ENCODE measurements at places on chromosomes 11 and 22.

- H3K4me1 ChIP-seq = peaks cover 8% of the 10 kb centered on the region
- no peak overlapping the region for H3K4me3 ChIP-seq
- DNase-seq = no peak
- no peak overlapping the region for H3K27ac ChIP-seq
Measured at GRCh38 chr22:26648011-26648497, 9.3 kb upstream of the MIAT start.

DNA sequence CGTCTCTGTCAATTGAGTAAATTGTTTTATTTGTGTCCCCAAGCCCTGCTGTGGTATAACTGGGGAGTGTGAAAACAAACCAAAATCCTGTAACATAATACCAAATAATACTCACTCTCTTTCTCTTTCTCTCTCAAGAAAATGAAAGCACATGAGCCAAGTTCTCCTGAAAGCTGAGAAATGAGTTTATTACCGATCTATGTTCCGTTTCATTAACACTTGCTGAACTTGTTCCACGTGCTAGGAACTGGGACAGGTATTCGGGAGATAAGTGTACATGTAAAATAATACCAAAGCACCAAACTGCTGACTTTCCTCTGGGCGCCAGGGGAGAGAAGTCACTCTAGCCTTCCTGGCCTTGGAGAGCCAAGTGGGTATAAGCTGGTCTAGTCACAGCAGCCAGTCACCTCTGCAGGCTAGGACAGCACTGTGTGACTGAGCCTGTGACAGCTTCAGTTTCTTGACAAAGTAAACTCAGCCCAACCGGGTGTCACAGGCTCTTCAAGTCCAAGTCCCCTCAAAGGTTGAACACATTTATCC lies 23.1 kb downstream of the CD6 start:
- no peak overlapping the region for H3K4me3 ChIP-seq
- no peaks in the 10 kb centered on the region for H3K27me3 ChIP-seq
- no peak overlapping the region for H3K27ac ChIP-seq
- no peaks in the 10 kb centered on the region for H3K36me3 ChIP-seq
- H3K4me1 ChIP-seq = no peaks in the 10 kb centered on the region

DNA sequence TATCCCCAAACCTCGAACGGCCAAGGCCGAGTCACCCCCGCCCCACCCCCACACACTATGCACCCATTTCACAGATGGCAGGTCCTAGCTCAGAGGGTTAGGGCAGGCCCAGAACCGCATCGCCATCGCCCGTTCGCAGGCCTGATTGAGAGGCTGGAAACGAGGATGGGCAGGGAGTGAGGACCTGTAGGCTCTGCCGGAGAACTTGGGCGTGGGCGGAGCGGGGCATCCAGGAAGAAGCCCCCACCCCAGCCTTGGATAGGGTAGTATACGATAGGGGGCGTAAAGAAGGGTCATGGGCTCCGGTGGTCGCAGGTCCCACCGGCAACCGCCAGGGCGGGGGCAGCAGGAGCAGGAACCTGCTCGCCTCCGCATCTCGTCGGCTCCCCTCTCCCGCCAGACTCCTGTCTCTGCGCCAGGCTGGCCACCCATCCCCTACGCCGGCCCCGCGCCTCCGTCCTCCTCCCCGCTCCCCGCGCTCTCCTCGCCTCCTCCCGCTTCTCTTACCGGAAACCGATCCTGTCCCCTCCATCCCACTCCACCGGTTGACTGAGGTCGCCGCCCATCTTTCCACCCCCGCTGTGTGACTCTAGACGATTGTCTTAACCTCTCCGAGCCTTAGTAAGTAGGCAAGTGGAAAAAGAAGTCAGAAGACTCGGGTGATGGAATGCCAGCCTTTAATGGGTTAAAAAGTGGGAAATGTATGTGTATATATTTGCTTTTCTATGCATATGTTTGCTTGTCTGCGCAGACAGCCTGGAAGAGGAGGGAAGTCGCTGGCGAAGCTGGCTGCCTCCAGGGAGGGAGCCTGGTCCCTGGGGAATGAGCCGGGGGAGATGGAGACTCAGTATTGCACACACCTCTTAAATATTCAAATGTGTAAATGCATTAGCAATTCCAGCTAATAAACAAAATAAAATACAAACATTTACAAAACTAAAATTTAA lies 52.8 kb downstream of the CYTH4 start:
- H3K27ac ChIP-seq = no peak overlapping the region
- no peaks in the 10 kb centered on the region for H3K4me1 ChIP-seq
- peaks cover 17% of the 10 kb centered on the region for H3K27me3 ChIP-seq
- H3K4me3 ChIP-seq = no peak overlapping the region

- peaks cover 28% of the 10 kb centered on the region for H3K4me1 ChIP-seq
- DNase-seq = no peak
- peaks cover 30% of the 10 kb centered on the region for H3K27me3 ChIP-seq
- no peak overlapping the region for H3K27ac ChIP-seq
- H3K4me3 ChIP-seq = no peak overlapping the region
- H3K36me3 ChIP-seq = no peaks in the 10 kb centered on the region
Measured at GRCh38 chr11:64294774-64295173, 3.7 kb downstream of the KCNK4 start.

- no peak for DNase-seq
- no peaks in the 10 kb centered on the region for H3K27me3 ChIP-seq
- no peak overlapping the region for H3K4me3 ChIP-seq
- no peaks in the 10 kb centered on the region for H3K4me1 ChIP-seq
Measured at GRCh38 chr11:134569195-134569594, 157.2 kb upstream of the B3GAT1 start.

All from thoracic aorta (tissue), 2 donors.